Central memory CD4-positive, alpha-beta T cell (primary cell): ENCODE measurements at places on chromosomes 2 and 18.
A peak's percentile ranks its signal among the peaks of the same experiment; 100 is the strongest.

- DNase-seq = no peak
Observed at GRCh38 chr18:25137197-25137472, 214.8 kb downstream of the ZNF521 start.

GRCh38 chr18:29071869-29072268 is 894.9 kb upstream of the CDH2 start:
- DNase-seq = no peak

GRCh38 chr18:4196351-4196750 is 258.8 kb downstream of the DLGAP1 start:
- DNase-seq = no peak

DNA sequence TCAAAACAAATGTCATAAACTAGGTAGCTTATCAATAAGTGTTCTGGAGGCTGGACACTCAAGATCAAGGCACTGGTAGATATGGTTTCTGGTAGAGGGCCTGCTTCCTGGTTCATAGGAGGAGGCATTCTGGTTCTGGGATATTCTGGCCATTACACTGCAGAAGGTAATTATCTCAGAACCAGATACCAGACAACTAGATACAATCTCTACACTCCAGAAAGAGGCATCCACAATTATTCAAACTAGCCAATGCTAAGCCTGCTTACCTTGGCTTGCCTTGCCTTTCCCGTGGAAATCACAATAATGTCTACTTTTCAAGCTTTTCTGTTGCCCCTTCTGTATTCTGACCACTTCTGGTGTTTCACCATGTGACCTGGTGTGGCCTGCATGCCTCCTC is 785.2 kb upstream of the GYPC start:
- DNase-seq = no peak

DNA sequence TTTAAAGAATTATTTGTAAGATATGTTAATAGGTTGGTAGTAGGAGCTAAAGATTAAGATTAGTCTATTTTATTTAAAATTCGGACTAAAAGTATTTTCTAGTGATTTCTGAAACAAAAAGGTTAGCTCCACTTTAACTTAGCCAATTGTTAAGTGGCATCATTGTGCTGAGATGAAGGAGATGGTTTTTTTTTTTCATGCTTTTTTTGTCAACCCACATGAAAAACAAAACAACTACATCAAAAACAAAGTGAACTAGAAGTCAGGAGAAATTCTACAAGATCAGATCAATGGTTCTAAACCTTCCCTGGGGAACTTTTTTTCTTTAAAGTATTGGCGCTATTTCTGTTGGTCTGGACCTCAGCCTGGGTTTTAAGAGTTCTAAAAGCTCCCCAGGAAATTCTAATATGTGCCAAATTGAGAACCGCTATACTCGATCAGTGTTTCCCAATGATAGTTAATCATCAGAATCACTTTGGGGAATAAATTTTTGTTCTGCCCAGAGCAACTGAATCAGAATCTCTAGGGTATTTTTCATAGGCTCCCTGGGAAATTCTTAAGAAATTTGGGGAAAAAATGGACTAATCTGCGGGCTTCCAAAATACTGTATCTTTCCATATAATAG is 2.3 kb downstream of the ZC3H6 start:
- peak; percentile 42 for DNase-seq

DNA sequence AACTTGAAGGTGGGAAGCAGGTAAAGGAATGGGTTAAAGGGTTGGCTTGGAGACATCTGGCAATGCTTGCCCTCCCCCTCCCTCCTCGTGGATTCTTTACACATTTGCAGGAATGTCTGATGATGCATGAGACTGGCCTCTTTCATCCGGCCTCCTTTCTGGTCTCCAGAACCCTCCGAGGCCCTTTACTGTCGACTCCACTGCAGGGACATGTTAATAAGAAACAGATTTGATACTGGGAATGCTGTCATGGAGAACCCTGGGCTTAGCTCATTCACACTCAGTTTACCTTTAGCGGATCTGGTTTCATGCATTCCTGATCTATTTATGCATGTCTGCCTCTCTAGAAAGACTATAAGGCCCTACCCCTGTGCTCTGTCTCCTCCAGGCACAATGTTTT is 238.7 kb downstream of the TGIF1 start:
- no peak for DNase-seq

DNA sequence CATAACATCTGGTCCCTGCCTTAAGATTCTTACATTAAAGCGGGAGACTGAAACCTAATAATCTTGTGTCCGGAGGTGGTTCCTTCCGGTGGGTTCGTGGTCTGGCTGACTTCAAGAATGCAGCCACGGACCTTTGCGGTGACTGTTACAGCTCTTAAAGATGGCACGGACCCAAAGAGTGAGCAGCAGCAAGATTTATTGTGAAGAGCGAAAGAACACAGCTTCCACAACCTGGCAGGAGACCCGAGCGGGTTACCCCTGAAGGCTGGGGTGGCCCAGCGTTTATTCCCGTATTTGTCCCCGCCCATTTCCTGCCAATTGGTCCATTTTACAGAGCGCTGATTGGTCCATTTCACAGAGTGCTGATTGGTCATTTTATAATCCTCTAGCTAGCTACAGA is 122.3 kb upstream of the SIX2 start:
- DNase-seq = no peak

DNA sequence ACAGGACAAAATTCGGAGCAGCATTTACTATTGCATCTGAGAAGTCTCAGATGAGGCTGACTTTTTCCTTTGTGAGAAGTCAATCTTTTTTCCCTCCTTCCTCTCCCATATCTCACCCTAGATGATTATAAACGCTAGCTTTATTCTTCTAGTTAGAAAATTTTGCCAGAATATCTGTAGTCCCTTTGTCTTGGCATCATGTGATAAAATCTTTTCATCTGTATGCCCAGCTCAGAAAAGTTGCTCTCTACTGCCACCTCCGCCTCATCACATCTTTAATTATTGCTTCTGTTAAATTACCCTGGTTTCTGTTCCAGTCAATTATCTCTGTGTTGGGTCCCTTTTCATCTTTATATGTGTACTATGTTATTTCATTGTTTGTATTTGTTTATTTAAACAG is 210.8 kb upstream of the SLC35G4 start:
- DNase-seq = no peak

GRCh38 chr2:224040753-224041152 is 1.7 kb upstream of the SERPINE2 start:
- no peak for DNase-seq

DNA sequence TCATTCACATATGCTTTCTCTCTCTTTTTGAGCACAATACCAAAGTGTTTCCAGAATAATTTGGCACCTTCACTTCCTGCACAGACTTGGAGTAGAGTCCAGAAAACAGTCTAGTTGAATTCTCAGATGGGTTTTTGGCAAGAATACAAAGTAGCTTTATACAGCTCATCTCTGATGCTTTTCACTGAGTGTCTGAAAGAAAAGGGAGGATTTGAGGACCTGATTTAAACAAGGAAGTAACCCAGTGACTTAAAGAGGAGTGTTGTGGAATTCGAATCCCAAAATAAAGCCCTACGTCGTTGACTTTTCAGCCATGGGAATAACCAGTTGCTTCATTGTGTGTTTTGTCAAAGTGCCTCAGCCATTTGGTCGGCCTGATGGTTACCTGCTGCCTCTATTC is 31.8 kb downstream of the METAP1D start:
- DNase-seq = no peak

- no peak for DNase-seq
Observed at GRCh38 chr2:85803704-85804425, 50.1 kb downstream of the ATOH8 start.

GRCh38 chr2:125405816-125406215 is 1250.1 kb upstream of the GYPC start:
- no peak for DNase-seq

GRCh38 chr18:24009246-24009645 is 5.3 kb upstream of the TTC39C start:
- DNase-seq = no peak

- no peak for DNase-seq
Observed at GRCh38 chr18:58758046-58758445, 86.8 kb downstream of the MALT1 start.

GRCh38 chr18:6414118-6414722 is 491 bp downstream of the L3MBTL4 start:
- DNase-seq = no peak

DNA sequence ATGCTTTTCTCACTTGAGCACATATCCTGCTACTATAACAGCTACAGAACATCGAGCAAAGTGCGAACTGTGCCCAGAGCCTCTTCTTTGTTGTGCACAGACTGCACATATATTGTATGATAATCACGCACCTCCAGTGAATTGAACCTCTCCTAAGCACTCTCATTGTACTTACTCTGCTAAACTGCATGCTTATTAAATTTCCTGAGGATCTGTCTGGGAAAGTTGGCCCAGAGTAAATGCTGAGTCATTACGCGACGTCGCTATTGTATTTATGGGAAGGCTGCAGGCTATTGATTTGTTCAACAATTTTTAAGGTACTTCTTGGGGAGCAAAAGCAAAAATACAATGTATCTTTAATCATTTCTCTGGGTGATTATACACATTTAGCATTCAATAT is 399.6 kb upstream of the DSEL start:
- no peak for DNase-seq

GRCh38 chr2:37566517-37566981 is 104.9 kb downstream of the CDC42EP3 start:
- no peak for DNase-seq

- no peak for DNase-seq
Observed at GRCh38 chr2:169636440-169637097, 52.4 kb downstream of the PPIG start.

DNA sequence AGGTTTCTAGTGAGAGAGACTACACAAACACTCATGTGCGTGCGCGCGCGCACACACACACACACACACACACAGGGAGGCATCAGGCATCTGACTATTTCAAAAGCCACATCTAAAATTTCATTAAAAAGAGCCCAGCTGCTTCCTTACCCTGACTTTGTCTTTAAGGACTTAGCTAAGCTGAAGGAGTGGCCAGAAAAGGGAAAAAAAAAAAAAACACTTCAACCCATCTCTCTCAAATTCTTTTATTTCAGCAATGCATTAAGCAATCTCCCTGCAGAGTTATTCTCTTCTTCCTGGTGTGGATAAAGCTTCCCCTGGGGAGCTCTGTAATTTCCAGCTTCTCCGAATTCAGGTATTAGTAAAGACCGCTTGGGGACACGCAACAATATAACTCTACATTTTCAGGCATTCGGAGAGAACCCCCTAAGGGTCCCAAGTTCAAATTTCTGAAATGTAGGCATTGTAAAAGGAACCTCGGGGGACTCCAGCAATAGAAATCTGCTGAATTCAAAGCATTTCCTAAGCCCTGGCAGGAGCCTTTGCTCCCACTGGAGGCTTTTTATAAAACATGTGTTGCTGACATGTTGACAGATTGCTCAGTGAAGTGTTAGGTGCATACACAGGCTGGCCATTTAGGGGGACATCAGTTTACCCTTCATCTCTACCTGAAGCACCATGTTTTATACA is 67.0 kb downstream of the ZNF521 start:
- DNase-seq = no peak

- no peak for DNase-seq
Observed at GRCh38 chr2:184793176-184793575, 194.8 kb downstream of the ZNF804A start.
